Lower lobe of right lung (tissue), 2 donors: ENCODE measurements at places on chromosomes 4 and X. TPM values are rescaled to one million over a fixed set of nuclear protein-coding genes. Genes with fewer than 3 reads are reported as not detected.
A peak's percentile ranks its signal among the peaks of the same experiment; 100 is the strongest.

PACRGL gene
- total RNA-seq, result 15.2 TPM

SOWAHD gene
- total RNA-seq, result 9.6 TPM

GRCh38 chr4:123674762-123675465, 278.3 kb downstream of the SPRY1 start:
- no peak for DNase-seq
- no peaks in the 10 kb centered on the region for H3K27me3 ChIP-seq
- no peaks in the 10 kb centered on the region for H3K36me3 ChIP-seq
- no peak overlapping the region for H3K4me3 ChIP-seq
- peak overlapping the region; percentile 41 for H3K27ac ChIP-seq

VMA21 gene
- total RNA-seq, result 28.1 TPM

- no peak overlapping the region for H3K27ac ChIP-seq
- no peak for DNase-seq
- H3K27me3 ChIP-seq, result no peaks in the 10 kb centered on the region
- no peaks in the 10 kb centered on the region for H3K4me1 ChIP-seq
- no peak overlapping the region for H3K4me3 ChIP-seq
These were observed 156.1 kb downstream of the GRXCR1 start for GRCh38 chr4:43048570-43048969.

PGM2 gene
- 28.7 TPM for total RNA-seq

SHROOM3 gene
- 62.0 TPM for total RNA-seq

- no peaks in the 10 kb centered on the region for H3K27me3 ChIP-seq
- no peaks in the 10 kb centered on the region for H3K4me1 ChIP-seq
- no peak for DNase-seq
- H3K4me3 ChIP-seq, result no peak overlapping the region
These were observed 61.2 kb upstream of the CAMK2D start for GRCh38 chr4:113822555-113823290.

- no peak for DNase-seq
- no peaks in the 10 kb centered on the region for H3K4me1 ChIP-seq
- no peaks in the 10 kb centered on the region for H3K27me3 ChIP-seq
- no peak overlapping the region for H3K27ac ChIP-seq
These were observed 719 bp upstream of the TCEAL4 start for GRCh38 chrX:103584596-103584995.

DNA sequence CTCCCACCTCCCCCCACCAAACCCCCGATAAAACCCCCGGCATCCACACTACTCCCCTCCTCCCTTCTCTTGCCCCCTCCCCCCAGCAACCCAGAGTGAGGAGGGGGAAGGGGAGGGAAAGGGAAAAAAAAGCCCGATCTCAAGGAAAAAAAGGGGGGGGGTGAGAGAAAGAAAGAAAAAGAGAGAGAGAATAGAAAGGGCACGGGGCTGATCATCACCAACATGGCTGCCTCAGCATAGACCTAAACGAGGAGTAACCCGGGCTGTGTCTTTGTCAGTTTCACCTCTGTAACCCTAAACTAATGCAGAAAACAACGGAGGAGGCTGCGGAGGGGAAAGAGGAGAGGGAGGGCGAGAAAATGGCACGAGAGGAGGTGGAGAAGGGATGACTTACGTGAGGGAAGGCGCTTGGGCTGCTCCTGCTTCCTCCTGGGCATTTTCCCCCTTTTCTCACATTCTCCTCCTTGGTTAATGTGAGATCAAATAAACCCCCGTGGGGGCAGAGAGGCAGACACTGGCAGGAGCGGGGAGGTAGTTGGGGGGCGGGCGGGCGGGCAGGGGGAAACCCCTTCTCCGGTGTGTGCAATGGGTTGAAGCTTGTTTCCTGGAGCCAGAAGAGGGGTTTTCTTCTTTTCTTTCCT, 532 bp downstream of the ZNF827 start:
- H3K4me1 ChIP-seq, result peaks cover 10% of the 10 kb centered on the region
- no peaks in the 10 kb centered on the region for H3K27me3 ChIP-seq
- no peaks in the 10 kb centered on the region for H3K36me3 ChIP-seq
- H3K4me3 ChIP-seq, result peak overlapping the region; percentile 80

MAGEA12 gene
- not detected for total RNA-seq

- H3K36me3 ChIP-seq, result no peaks in the 10 kb centered on the region
- no peaks in the 10 kb centered on the region for H3K4me1 ChIP-seq
- no peak for DNase-seq
- H3K27ac ChIP-seq, result no peak overlapping the region
- no peak overlapping the region for H3K4me3 ChIP-seq
- no peaks in the 10 kb centered on the region for H3K27me3 ChIP-seq
These were observed 815.4 kb upstream of the PCDH10 start for GRCh38 chr4:132333724-132334047.

GRCh38 chrX:150873616-150874015, 24.9 kb downstream of the CD99L2 start:
- H3K4me3 ChIP-seq, result no peak overlapping the region
- no peaks in the 10 kb centered on the region for H3K36me3 ChIP-seq
- H3K27me3 ChIP-seq, result no peaks in the 10 kb centered on the region
- H3K27ac ChIP-seq, result no peak overlapping the region
- no peak for DNase-seq
- peaks cover 3% of the 10 kb centered on the region for H3K4me1 ChIP-seq

- no peak for DNase-seq
- H3K36me3 ChIP-seq, result peaks cover 12% of the 10 kb centered on the region
- no peaks in the 10 kb centered on the region for H3K27me3 ChIP-seq
- peaks cover 47% of the 10 kb centered on the region for H3K4me1 ChIP-seq
These were observed 6.9 kb downstream of the G3BP2 start for GRCh38 chr4:75666299-75666698.

PHEX gene
- total RNA-seq, result 2.7 TPM

DNA sequence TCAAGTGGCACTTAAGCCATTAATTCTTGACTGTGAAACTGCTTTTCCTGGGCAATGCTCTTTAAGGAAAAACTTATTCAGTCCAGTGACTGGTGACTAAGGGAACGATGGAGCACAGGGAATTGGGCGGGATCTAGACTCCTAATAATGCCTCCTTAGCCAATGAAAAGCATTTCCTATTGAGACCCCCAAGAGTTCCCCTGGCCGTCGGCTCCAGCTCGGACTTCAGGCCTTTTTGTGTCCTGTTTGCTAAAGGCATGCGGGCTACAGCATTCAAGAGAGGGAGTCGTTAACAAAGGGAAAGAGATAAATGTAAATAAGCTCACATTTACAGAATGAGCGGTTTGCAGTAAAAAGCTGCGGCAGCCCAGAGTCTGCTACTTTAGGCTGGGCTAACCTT, at the start of gene LPAR4:
Gene LPAR4 (plus strand): TSS at position 232 of the 400 bp plus-strand sequence. CDS start 7,150 bp downstream, outside the sequence.
- no peak within 1 kb of the TSS for H3K27ac ChIP-seq
- no peak for DNase-seq
- H3K27me3 ChIP-seq, result no peaks in the 10 kb centered on the region
- no peaks in the 10 kb centered on the region for H3K4me1 ChIP-seq
- H3K36me3 ChIP-seq, result no peaks in the 10 kb centered on the region

DNA sequence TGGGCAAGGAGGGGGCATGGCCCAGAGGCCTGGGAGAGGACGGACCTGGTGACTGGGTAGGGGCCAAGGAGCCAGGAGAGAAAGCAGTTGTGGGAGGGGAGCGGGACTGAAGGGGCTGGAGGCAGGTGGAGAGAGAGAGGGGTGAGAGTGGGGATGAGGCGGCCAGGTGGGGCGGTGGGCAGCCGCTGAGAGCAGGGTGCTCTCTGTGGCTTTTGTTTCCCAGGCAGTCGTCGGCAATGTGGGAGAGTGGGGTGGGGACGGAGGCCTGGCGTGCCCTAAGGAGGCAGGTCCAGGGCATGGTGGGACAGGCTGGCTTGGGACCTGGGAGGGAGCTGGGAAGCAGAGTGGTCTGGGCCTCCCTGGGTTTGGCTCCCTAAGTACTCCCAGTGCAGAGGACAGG, 3.2 kb upstream of the ATP2B3 start:
- no peak for DNase-seq
- no peak overlapping the region for H3K4me3 ChIP-seq
- H3K27ac ChIP-seq, result no peak overlapping the region
- no peaks in the 10 kb centered on the region for H3K4me1 ChIP-seq
- H3K27me3 ChIP-seq, result peaks cover 7% of the 10 kb centered on the region

DNA sequence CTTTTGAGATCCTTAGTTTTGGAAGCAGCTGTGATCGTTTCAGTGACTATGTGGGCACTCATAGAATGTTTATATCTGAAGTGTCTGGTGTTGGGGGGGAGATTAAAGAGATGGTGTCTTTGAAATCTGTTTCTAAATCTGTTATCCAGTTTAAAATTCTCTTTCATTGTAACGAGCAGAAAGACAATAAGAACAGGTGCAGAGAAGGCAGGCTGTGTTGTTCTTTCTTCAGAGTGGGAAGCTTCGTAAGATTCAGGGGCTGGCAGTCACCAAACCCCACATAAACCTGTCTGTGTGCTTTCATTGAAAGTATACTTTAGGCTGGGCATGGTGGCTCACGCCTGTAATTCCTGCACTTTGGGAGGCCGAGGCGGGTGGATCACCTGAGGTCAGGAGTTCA, 16.3 kb upstream of the DHRSX start:
- no peak overlapping the region for H3K27ac ChIP-seq
- H3K27me3 ChIP-seq, result no peaks in the 10 kb centered on the region
- no peaks in the 10 kb centered on the region for H3K36me3 ChIP-seq

DNA sequence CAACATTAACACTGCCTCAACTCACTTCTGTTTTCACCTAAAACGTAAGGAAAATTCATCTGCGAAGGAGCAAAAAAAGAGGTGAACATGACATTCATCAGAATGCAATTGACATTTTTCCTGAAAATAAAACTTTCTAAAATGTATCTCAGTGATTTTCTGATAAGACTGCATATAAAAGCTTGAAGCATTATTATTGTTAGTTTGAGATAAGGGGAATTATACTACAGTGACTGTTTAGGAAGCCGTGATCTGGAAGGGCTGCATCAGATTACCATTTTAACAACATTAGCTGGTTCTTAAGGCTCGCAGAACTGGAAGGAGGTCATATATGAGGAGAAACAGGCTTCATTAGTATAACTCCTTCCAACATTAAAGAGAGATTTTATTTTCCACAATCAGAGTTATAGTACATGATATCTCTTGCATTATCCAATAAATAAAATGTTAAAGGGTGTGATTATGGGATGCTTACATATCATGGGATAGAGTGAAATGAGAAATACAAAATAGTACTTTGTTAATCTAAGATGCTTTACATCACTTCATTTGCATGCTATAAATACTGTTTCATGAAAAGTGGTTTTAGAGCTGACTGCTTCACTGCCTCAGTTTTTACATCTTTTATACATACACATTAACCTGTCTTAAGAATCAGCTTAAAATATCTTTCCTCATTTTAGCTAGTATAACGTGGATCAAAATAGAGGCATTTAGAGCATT, 1820.1 kb upstream of the TENM3 start:
- H3K36me3 ChIP-seq, result no peaks in the 10 kb centered on the region
- no peaks in the 10 kb centered on the region for H3K4me1 ChIP-seq
- H3K27me3 ChIP-seq, result no peaks in the 10 kb centered on the region
- no peak overlapping the region for H3K27ac ChIP-seq
- no peak for DNase-seq

DNA sequence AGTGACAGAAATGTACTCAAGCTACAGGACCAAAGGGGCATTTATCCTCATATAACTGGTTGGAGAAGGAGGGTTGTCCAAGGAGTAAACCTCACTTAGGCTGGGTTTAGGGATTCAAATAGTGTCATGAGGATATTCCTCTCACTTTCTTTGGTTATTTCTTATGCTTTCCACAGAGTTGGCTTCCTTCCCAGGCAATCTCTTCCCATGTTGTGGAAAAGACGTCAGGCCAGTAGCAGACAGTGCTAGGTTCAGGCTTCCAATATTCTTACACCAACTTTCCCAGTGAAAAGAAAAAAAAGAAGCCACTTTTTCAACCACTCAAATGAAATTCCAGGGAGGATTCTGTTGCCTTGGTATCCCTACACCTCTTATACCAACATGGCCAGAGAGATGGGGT, 653.0 kb downstream of the C4orf33 start:
- DNase-seq, result no peak
- H3K4me1 ChIP-seq, result no peaks in the 10 kb centered on the region
- H3K27me3 ChIP-seq, result no peaks in the 10 kb centered on the region
- H3K27ac ChIP-seq, result no peak overlapping the region
- H3K36me3 ChIP-seq, result no peaks in the 10 kb centered on the region

BEX2 gene
- total RNA-seq, result 14.3 TPM

DNA sequence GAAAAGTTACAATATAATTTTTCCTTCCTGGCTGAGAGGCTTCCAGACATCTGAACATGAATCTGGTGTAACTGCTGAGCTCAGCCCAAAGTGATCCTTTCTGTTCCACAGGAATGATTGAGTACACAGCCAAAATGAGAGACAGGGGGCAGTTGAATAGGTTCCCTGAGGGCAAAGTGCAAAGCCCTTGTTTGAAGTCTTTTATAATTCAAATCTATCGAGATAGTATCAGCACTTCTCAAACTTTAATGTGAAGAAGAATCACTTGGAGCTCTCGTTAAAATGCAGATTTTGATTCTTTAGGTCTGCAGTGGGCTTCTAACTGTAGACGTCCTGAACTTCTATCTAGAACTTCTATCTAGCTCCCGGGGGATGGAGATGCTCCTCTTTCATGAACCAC, 54.4 kb upstream of the BMP2K start:
- no peaks in the 10 kb centered on the region for H3K27me3 ChIP-seq
- peaks cover 27% of the 10 kb centered on the region for H3K4me1 ChIP-seq
- no peaks in the 10 kb centered on the region for H3K36me3 ChIP-seq
- peak overlapping the region; percentile 27 for H3K27ac ChIP-seq
- H3K4me3 ChIP-seq, result no peak overlapping the region

DNA sequence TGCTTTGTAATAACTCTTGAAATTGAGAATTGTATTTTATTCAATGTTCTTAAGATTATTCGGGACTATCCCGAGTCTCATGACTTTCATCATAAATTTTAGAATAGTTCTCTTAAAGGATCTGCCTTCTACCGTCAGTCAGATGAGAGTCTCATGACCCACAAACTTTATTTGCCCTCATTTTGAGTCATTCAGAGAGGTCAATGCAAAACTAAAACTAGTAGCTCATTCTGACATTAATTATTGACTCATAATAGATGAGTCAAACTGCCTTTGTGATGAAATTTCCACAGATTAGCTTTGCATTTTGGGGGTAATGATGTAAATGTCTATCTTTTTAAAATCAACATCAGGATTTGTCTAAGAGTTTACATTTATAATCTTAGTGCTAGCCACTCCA, 1527.3 kb downstream of the TECRL start:
- H3K4me3 ChIP-seq, result no peak overlapping the region
- no peaks in the 10 kb centered on the region for H3K27me3 ChIP-seq
- H3K4me1 ChIP-seq, result no peaks in the 10 kb centered on the region
- no peak for DNase-seq

- H3K4me1 ChIP-seq, result peaks cover 24% of the 10 kb centered on the region
- no peak overlapping the region for H3K4me3 ChIP-seq
- DNase-seq, result no peak
- no peaks in the 10 kb centered on the region for H3K36me3 ChIP-seq
- H3K27me3 ChIP-seq, result no peaks in the 10 kb centered on the region
These were observed 13.8 kb downstream of the GALNT7 start for GRCh38 chr4:173182403-173182802.

ADAMTS3 gene
- 1.1 TPM for total RNA-seq

GRCh38 chrX:112081781-112082652, 559 bp downstream of the TRPC5 start:
- no peak overlapping the region for H3K27ac ChIP-seq
- no peaks in the 10 kb centered on the region for H3K27me3 ChIP-seq
- H3K4me1 ChIP-seq, result no peaks in the 10 kb centered on the region
- H3K4me3 ChIP-seq, result no peak overlapping the region
